ENCODE measurements at places on chromosomes 2 and 18.

DNA sequence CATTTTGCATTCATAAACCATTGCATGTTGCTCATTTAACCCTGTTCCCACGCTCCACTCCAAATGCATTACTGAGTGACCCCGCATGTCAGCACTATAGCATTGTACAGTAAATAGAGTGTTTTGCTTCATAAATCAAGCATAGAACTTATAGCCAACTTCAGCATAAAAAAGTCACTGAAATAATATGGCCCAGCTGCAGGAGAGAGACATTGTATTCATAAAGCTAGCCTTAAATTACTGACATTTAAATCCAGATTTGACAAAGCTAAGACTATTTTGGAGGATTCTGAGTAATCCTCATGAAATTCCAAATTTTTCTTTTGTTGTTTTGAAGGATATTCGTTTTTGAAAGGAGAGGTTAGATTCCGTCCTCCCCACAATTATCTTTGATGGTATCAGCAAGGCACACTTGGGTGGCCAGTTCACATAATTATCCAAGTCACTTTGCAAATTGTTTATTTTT lies 320.9 kb upstream of the TCF4 start:
- no peak for DNase-seq

GRCh38 chr2:113672326-113672932 lies 45.4 kb downstream of the RABL2A start:
- DNase-seq, result no peak

DNA sequence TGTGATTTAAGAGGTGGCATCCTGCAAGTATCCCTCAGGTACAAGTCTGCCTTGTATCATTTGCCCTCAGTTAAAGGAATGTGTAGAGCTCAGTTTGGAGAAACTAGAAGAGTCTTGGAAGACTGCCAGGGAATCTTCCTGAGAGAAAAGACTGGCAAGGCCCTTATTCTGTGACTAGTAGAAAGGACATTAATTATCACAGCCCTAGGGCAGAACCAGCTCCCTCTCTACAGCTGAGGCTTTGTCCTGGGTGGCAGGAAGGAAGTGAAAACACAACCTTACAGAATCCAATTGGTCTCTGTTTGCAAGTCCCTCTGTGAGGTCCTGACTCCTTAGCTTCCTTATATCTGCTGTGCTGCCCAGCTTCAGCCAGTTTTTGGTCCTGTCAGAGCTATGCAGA lies 385.9 kb upstream of the CYRIA start:
- no peak for DNase-seq

DNA sequence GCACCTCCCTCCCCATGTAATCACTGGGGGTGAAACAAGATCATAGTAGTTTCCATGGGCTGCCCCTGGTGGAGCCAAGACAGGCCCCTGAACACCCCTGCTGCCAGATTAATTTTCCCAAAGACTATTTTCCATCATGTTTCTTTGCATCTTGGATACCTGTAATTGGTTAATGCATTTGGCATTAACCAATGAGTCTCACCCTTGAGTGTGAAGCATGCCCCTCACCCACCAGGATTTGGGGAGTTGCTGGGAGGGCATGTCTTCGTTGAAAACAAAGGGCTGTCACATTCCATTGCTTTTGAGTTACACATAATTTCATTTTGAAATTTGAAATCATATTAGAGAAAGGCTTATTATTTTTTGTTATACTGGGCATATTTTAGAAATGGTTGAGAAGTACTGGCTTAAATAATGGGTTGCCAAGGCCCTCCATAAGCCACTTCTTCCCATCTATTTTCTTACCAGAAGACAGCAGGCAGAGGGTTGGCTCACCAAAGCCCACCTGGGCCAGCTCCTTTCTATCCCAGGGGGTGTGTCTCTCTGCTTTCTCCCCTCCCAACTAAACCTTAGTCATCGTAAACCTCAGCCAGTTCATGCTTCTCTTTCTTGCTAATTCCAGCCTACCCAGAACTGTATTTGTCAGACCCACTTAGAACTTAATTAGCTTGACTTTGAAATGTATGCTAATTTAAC lies 51.8 kb downstream of the ATIC start:
- no peak for DNase-seq

GRCh38 chr18:11981192-11981542 lies at the start of gene IMPA2:
TSS of gene IMPA2 (plus strand) at chr18:11981507. CDS start at chr18:11981670, 163 bp downstream.
- no peak for DNase-seq

DNA sequence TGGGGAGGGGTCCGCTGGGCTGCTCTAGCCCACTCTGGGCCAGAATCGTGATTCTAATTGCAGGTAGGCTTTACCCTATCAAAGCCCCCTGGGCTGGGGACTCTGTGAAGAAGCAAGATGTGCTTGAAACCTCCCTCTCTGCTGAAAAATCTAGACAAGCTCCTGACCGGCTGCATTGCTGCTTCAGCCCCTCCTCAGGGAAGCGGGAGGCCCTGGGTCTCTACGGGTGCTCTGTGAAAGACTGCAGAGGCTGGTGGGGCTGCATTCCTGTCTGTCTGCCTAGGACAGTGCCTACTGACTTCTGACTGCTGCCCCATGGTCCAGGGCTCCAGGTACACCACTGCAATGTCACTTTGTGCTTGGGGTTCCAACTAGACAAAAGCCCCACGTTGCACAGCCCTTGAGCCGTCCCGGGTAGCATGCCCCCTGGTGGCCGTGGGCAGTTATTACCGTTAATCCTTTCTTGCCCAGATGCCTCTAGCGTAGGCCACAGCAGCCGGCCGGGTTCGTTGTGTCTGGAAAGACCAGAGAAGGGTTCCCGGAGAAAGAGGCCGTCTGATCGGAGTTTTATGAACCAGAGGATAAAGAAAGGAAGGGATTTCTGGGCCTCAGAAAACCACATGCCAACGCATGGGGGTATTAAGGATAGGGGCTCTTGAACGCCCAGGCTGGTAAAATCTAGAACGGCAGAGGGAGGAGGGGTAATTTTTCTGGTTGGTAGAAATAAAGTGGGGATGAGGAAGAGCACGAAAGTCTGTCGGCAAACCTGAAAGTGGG lies 15.9 kb upstream of the C1QL2 start:
- peak; percentile 23 for DNase-seq

- no peak for DNase-seq
These were observed 40.1 kb upstream of the SOS1 start for GRCh38 chr2:39160982-39161381.

DNA sequence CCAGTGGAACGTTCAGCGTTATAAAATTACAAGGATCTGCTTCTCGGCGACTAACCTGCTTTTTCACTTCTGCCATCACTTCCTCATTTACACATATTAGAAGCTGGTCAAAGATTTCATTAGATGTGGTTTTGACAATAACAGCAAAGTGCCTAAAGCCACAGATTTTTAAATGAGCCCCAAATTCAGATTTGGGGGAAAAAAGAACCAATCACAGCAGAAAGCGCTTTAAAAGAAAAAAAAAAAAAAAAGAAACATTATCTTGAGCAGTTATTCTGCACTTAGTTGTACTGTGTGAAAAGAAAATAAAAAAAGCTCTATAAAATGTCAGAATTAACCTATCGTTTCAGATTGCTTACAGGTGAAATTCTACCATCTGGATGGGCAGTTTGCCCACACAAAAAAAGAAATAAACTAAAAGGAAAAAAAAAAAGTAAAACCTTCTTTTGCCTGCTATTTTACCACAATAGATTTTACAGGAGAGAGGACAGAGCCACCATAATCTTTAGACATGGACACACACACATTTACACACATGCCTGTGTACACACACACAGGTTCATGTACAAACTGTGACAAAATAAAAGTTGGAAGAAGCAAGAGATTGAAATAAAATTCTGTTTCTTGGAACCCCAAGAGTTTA lies 167.2 kb downstream of the TCF4 start:
- DNase-seq, result no peak

GRCh38 chr18:46224181-46224775 lies 120.1 kb downstream of the HAUS1 start:
- no peak for DNase-seq

GRCh38 chr2:18399601-18400000 lies 160.9 kb downstream of the RDH14 start:
- DNase-seq, result no peak

- no peak for DNase-seq
These were observed 52.6 kb downstream of the KCNIP3 start for GRCh38 chr2:95349568-95350322.

DNA sequence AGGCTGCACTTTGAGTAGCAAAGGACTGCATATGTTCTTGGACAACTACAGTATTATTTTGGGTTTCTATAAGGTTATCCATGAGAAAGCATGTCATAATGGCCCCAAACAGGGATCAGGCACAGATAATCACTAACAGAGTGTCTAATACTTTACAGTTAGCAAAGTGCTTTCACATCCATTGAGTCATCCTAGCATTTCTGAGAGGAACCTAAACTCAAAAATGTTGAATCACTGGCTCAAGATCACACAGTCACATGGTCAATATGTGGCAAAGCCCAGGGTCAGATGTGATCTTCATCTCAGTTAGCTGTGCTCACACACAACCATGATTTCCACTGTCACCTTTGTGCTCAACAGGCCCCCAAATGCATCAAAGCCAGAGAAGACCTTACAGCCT lies 156.1 kb upstream of the VRK2 start:
- DNase-seq, result no peak
